ENCODE measurements at places on chromosomes 16 and 17.

DNA sequence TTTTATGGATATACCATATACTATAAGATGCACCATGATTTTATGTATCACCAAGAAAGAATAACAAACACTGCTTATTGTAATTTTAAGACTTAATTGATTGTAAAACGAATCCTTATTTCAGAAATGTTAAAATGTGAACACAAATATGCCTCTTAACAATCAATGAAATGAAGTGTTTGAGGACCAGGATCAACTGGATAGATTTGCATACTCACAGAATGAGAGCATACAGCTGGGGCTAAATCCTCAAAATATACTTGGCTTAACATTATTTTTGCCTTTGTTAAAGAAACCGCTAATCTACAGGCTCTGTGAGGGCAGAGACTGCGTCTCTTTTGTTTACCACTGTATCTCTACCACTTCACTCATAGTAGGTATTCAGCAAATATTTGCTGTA, 93.6 kb downstream of the SPACA3 start:
- no peak for DNase-seq

DNA sequence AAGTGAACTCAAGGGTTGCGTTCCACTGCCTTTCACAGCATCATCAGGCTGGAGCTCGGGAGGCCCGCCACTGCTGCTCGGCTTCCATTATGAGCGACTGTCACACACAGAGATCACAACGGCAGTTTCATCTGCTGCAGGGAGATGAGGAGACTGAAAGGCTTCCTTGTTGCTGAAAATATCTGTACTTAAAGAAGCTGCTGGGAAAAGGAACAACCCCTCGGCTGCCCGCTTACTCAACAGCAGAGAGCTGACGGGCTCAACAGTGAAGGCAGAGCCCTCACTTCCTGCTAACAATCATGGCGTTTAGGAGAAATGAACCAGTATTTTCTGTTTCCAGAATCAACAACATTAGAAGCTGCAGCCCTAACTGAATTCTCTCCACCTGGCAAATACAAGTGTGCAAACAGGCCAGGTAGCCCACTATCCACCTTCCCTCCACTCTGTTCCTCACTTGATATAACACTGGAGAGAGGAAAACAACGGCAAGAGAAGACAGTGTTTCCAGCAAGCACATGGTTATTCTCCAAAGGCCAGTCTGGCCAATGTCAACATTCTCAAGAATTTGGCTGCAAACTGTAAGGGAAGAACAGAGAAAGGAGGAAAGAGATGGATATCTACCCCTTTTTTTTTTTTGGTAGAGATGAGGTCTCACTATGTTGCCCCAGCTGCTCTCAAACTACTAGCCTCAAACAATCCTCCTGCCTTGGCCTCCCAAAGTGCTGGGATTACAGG, 33.7 kb downstream of the MBTPS1 start:
- no peak for DNase-seq

GRCh38 chr16:67108931-67109406, 772 bp upstream of the PHAF1 start:
- DNase-seq, result no peak

DNA sequence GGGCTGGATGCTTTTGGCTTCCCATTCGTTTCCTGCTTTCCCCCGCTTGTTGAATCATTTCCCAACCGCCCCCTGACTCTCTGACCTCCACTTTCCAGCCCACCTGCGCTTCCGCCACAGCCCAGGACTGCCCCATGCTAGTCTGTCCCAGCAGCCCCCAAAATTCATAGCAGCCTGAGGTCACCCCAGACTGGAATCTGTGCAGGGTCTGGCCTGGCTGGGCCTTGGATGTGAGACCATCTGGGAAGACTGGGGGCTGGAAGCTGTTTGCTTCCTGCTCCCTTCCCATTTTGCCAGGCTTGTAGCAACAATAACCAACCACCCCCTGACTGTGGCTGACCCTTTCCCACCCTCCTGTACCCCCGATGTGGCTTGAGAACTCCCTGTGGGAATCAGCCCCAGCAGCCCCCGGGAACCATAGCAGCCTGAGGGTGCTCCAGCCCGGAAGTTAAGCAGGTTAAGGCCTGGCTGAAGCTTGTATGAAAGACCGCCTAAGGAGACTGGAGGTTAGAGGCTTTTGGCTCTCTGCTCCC, 2290.8 kb downstream of the TP53TG3F start:
- no peak for DNase-seq

GRCh38 chr17:83079352-83079747, at the start of gene METRNL:
Gene METRNL (plus strand): TSS chr17:83079609. CDS start chr17:83079816, 207 bp downstream.
- no peak for DNase-seq

GRCh38 chr17:39608142-39608981, 642 bp upstream of the NEUROD2 start:
- DNase-seq, result no peak

DNA sequence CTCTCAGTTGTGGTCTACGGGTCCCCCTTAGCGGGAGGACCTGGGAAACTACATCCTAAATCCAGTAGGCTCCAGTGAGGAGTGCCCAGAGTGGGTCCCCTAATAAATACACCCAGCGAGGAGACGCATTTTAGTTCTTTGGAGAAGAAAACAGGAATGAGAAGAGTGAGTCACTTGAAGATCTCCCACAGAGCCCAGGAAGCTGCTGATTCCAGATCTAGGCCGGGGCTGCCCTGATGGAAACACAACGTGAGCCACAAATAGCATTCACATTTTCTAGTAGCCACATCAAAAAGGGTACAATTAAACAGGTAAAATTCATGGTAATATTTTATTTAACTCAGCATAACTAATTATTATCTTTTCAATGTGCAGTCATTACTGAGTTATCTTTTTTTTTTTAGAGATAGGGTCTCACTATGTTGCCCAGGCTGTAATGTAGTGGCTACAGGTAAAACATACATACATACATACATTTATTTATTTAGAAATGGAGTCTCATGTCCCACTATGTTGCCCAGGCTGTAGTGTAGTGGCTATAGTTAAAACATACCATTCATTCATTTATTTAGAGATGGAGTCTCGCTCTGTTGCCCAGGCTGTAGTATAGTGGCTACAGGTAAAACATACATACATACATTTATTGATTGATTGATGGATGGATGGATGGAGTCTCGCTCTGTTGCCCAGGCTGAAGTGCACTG, 21.5 kb downstream of the FBXO31 start:
- DNase-seq, result no peak

DNA sequence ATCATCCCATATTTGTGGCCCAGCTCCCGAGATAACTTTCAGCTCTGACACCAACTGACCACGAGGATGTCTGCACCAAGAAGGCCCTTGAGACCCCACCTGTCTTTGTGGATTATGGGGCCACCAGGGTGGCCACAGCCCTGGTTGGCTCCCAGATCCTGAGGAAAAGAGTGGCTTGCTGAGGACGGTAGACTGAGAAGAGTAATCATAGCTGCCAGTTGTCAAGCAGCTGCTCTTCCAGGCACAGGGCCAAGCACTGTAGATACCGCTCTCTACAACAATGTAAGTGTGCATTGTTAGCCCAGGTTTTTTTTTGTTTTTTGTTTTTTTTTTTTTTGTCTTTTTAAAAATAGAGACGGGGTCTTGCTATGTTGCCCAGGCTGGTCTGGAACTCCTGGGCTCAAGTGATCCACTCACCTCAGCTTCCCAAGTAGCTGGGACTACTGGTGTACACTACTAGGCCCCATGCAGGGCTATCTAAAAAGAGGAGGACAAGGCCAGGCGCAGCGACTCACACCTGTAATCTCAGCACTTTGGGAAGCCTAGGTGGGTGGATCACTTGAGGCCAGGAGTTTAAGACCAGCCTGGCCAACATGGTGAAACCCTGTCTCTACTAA, 9.6 kb downstream of the ZNF205 start:
- no peak for DNase-seq

- DNase-seq, result no peak
Observed at GRCh38 chr16:88331989-88332920, 50.5 kb upstream of the ZNF469 start.
